ENCODE measurements at places on chromosomes 4 and X.
A peak's percentile ranks its signal among the peaks of the same experiment; 100 is the strongest.

GRCh38 chr4:145845118-145845517 is 93.5 kb downstream of the ZNF827 start:
- DNase-seq, result no peak

DNA sequence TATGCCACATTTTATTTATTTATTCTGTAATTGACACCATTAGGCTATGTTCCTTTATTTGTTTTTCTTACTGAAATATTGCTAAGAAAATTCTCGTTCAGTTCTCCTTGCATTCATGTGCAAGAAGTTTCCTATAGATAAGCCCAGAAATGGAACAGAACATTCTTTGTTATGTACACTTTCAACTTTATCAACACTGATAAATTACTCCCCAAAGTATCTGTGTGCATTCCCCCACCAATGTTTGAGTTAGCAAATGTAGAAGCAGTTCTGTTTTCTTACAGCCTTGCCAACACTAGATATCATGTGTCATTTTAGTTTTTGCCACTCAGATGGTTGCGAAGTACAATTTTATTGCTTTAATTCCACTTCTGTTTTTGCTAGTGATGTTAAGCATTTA is 166.4 kb upstream of the NPY2R start:
- no peak for DNase-seq

- DNase-seq, result no peak
Measured at GRCh38 chrX:133698298-133698697, 283.0 kb upstream of the GPC4 start.

GRCh38 chr4:171553961-171554360 is 259.2 kb upstream of the GALNTL6 start:
- no peak for DNase-seq

GRCh38 chr4:171441300-171441941 is 371.8 kb upstream of the GALNTL6 start:
- no peak for DNase-seq

- DNase-seq, result peak; percentile 18
Measured at GRCh38 chr4:98828801-98829200, 100.1 kb downstream of the EIF4E start.

DNA sequence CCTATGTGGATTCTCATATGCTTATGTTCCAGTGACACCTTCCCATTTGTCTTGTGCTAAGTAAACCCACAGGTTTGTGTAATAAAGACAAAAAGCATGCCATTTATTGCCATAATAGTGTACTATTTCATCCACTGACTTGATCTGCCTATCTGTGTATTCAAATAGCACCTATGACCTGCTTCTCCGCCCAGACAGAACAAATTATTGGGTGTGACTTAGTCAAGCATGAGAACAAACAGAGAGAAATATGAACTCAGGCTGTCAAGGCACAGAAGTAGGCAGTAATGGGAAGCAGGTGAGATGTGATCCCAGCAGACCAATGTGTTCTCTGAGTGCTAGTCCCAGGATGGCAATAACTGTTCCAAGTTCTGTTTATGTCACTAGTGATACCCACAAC is 25.4 kb downstream of the ELOVL6 start:
- no peak for DNase-seq

All from EL (cell line).